ENCODE measurements at places on chromosomes 1 and 21. TPM values are rescaled to one million over a fixed set of nuclear protein-coding genes. Genes with fewer than 3 reads are reported as not detected.

The FAM72C gene
- 0.86 TPM for total RNA-seq

GRCh38 chr1:117077267-117077666 is 17.1 kb downstream of the TTF2 start:
- peaks cover 37% of the 10 kb centered on the region for H3K36me3 ChIP-seq
- DNase-seq, result no peak
- H3K4me1 ChIP-seq, result no peaks in the 10 kb centered on the region
- no peak overlapping the region for H3K4me3 ChIP-seq

The DMBX1 gene
- 0.10 TPM for total RNA-seq

The ESRRG gene
- 26.2 TPM for total RNA-seq

GRCh38 chr1:23496490-23497181 is 12.7 kb upstream of the ASAP3 start:
- H3K36me3 ChIP-seq, result no peaks in the 10 kb centered on the region
- no peak overlapping the region for H3K27ac ChIP-seq
- no peak overlapping the region for H3K4me3 ChIP-seq
- DNase-seq, result no peak
- H3K27me3 ChIP-seq, result no peaks in the 10 kb centered on the region

DNA sequence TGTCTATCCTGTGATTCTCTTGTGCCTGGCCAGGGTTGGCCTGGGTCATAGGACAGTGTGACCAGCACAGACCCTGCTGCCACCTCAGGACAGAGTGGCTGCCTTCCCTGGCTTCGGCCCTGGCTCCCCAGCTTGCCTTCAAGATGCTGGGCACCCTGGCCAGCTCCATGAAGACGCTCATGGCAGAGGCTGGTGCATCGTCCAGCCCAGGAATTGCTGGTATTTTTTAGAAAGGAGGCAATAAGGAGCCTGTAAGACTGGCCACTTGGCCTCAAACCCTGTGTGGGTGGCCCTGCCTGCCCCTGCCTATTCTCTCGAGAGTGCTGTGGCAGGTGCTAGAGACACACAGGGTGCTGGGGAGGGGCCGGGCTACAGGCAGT is 70.4 kb upstream of the ACTRT2 start:
- H3K27me3 ChIP-seq, result no peaks in the 10 kb centered on the region
- H3K27ac ChIP-seq, result no peak overlapping the region
- no peaks in the 10 kb centered on the region for H3K36me3 ChIP-seq
- no peak overlapping the region for H3K4me3 ChIP-seq
- no peak for DNase-seq

GRCh38 chr1:86848654-86849053 is 65.3 kb downstream of the SELENOF start:
- H3K4me3 ChIP-seq, result no peak overlapping the region
- H3K27me3 ChIP-seq, result no peaks in the 10 kb centered on the region
- H3K36me3 ChIP-seq, result no peaks in the 10 kb centered on the region

DNA sequence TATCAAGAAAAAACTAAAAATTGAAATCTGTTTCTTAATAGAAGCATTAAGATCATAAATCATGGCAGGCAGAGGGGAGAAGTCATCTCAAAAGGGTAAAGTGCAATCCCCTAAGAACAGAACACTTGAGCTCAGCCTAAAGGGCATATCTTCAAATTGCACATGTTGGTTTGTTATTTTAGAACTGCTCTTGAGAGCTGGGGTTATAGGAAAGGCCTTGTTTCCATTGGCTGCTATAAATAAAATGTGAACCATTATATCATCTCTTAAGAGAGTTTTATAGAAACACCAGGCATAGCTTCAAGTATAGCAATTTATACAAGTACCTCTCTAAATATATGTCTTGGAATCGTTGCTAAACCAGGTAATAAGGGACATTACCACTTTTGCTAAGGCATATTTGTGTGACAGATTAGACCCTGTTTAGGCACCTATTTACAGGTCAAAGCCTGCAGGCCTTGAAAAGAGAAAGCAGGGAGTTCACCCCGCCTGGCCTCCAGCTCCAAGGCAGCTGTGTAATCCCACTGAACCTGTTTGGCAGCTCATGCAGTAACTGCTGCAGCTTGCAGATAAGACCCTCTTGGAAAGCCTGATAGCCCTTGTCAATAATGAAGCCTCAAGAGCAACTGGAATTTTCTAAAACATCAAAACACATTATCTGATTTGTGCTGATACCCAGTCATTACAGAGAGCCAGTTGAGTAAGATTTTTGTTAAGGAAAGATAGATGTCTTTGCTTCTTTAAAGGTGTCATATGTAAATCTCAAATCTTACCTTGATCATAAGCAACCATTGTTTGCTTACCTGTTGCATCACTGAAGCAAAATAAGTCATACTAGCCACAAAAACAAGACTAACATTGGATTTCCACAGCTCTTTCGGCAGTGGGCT is 24.2 kb upstream of the SYDE2 start:
- H3K27ac ChIP-seq, result peak overlapping the region; percentile 95
- H3K4me3 ChIP-seq, result peak overlapping the region; percentile 79
- peaks cover 37% of the 10 kb centered on the region for H3K4me1 ChIP-seq
- no peaks in the 10 kb centered on the region for H3K27me3 ChIP-seq
- DNase-seq, result no peak
- H3K36me3 ChIP-seq, result no peaks in the 10 kb centered on the region
